ENCODE measurements at places on chromosomes 3 and 15.

GRCh38 chr3:126912027-126912422 is 70.9 kb upstream of the PLXNA1 start:
- DNase-seq = no peak

GRCh38 chr3:50327943-50328691 is at the start of gene TUSC2:
Gene TUSC2 (minus strand): TSS chr3:50328223. CDS start chr3:50328099, 124 bp downstream.
- DNase-seq = peak; percentile 96

DNA sequence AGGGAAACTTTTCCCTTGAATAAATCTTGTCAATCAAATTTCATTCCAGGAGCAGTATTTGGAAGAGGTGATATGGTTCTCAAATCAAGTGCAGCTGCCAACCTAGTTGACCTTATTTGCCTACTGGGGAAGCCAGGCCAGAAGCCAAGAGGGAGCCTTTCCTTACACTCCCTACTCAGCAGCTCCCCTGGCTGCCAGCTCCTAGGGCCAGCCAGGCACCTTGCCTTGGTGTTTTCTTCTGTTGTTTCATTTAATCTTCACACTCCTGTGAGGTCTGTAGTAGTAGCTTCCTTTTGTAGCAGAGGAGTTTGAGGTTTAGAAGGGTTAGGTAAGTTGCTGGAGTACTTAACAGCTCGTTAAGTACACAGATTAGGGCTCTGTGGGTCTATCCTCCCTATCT is 22.6 kb downstream of the MKRN2OS start:
- no peak for DNase-seq

DNA sequence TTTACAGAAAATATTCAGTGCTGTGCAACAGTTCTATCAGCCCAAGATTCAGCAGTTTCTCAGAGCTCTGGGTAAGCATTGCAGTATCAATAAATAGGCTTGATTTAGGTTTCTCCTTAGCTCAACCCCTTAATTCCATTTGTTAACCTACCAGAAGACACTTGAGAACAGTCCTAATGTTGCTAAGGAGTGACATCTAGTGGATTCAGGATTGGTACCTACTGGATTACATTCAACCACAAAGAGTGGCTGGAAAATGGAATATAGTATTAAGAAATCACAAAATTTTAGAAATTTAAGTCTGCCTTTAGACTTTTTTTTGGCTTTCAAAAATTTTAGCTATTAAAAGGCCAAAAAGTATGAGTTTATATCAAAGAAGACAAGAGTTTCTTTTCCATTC is 34.7 kb downstream of the POLG start:
- peak; percentile 27 for DNase-seq

GRCh38 chr3:190629088-190629487 is 115.2 kb downstream of the IL1RAP start:
- DNase-seq = no peak

DNA sequence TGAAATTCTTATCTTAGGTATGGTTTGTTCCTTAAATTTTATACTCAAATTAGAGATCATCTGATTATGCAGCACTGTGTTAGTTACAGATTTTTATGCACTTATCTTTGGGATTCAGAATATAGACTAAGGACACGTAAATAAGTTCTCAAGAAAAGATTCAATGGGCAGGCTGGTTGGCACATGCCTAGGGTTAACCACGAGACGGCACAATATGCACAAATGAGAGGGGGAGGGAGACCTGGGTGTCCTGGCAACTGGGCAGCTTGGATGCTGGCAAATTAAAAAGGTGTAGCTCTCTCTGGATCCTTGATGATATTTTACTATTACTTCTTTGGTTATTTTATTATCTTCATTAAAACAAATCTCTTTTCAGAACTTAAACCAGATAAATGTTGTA is 672 bp downstream of the AADAC start:
- DNase-seq = no peak

DNA sequence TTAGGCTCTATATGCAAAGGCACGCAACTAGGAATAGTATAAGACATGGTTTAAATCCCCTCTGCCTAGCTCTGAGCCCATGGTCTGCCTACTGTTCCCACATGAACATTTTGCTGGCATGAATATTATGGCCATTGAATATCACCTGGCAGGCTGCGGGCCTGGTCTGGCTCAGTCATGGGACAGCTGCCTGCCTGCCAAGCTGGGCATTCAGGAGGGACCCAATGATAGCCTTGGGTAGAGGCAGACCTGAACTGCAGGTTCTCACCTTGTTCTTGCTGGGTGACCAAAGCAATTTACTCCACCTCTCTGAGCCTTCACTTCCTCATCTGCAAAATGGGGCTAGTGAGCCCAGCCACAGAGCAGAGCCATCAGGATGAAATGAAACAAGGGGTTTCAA is 11.3 kb downstream of the RBP1 start:
- DNase-seq = no peak

- DNase-seq = no peak
Observed at GRCh38 chr3:176969066-176969465, 228.2 kb downstream of the TBL1XR1 start.

DNA sequence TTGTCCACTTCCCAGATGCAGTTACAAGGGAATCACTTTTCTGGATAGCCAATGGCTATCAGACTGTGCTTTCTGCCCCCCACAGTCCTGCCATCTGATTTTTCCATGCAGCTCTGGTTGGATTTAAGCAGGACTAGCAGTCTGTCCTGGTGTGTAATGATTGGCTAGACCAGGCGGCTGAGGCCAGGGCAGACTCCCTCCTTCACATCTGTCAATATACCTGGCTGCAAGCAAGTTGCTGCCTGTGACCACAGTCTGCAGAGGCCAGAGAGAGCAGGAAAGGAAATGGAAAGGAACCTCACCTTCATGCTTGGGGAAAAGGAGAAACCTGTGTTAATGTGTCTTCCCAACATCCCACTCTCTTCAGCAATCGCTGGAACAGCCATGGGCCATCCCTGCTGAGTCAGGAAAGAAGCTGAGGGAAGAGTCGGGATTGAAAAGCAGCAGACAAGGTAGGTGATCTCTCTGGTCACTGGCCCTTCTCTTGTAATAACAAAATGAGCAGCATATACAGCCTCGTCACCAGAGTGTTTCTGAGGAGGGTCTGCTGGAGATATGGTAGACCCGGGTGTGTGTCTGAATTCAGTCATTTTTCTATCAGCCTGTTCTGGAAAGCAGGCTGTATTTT is 126.7 kb upstream of the PHLDB2 start:
- no peak for DNase-seq

GRCh38 chr3:72789786-72790185 is 58.5 kb downstream of the SHQ1 start:
- DNase-seq = no peak

DNA sequence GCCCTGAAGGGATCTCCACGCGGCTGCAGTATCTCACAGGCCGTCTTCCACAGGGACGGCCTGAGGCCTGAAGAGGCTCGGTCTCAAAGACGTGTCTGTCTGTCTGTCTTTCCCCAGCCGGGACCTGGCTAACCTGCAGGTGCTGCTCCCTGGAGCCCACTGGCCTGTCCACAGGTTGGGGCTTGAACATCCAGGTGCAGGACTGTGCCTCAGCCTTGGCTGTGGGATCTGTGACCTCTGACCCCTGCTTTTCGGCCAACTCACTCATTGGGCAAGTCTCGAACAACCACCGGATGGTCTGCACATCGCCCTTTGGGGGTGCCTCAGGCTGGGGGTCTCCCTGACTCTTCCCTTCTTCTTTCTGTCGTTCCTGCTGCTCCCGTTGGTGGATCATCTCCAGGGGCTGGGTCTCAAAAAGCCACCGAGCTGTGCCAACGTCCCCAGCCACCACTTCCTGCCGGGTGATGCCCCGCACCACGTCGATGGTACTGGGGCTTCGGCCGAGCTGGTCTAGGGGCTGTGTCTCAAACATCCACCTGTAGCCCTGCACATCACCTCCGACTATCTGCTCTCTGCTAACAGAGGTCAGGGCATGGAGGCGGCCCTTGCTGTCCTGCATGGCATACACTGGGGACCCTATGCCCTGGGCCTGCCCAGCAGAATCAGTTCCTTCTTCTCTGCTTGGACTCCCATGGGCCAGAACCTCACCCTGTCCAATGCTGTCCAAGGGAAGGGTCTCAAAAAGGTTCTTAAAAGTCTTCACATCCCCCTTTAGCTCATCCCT is 4.8 kb downstream of the XIRP1 start:
- DNase-seq = no peak

DNA sequence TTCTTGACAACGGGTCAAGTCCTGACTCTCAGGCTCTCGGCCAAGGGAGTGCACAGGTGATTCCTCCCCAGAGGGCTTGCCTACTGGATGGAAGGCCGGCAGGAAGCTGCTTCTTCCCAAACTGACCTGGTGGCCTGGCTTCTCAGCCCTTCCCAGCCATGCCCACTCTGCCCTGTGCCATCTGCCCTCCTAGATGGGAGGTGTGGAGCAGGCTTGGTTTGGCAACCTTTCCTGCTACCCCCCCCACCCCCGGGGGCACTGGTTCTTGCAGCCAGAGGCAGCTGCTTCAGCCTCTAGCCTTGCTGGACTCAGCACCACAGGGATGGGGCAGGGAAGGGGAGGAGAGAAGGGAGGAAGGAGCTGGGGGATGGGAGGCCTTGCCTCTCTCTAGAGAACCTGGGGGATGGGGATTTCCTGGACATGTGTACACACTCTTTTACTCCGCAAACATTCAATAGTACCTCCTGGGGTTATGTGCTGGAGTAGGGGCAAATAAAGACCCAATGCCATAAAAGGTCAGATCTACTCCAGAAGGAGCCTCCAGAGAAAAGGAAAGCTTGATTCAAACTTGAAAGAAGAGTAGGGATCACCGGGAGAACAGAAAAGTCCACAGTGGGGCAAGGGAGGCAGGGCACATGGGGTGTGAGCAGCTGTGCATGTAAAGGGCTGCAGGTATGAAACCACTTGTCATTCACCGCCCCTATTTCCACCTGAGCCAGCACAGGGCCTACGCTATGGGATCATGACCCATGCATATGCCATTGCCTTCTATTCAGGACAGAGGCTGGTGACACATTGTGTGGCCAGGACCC is 4.2 kb upstream of the DAPK2 start:
- no peak for DNase-seq

DNA sequence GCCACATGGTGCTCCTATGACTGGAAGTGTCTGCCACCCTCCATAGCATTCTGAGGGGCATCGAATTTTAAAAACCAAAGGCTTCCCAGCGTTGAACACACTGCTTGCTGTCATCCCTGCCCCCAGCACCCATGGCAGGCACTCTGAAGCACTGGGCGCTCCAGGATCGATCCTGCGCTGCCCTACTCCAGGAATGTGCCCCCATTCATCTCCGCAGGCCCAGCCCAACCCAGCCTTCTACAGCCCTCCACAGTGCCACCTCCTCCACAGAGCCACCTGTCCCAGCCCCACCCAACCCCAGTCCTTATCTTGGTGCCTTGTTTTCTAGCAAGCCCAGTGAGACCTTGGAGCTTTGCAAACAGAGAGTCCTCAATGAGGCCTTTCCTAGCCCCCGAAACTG is 52.2 kb downstream of the WNT7A start:
- no peak for DNase-seq

GRCh38 chr3:53142986-53143385 is 12.8 kb upstream of the RFT1 start:
- DNase-seq = no peak

DNA sequence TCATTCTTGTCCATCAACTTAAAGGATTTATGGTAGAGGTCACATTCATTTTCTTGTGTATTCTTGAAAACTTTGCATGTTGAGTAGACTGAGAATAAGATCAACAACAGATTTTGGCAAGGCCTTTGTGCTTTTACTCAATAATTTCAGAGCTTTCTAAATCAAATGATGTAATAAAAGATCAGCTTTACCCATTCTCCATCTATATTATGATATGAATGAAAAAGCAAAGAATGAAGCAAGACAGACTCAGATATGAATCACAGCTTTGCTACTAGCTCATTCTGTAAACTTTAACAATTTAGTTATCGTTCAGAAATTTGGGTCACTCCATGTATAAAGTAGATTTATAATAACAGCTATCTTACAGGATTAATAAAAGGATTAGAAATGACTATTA is 275.8 kb upstream of the ARL6 start:
- no peak for DNase-seq

- DNase-seq = no peak
Observed at GRCh38 chr3:154548341-154548740, 118.4 kb upstream of the GPR149 start.

- DNase-seq = peak; percentile 84
Observed at GRCh38 chr3:177590826-177591225, 393.5 kb upstream of the TBL1XR1 start.

DNA sequence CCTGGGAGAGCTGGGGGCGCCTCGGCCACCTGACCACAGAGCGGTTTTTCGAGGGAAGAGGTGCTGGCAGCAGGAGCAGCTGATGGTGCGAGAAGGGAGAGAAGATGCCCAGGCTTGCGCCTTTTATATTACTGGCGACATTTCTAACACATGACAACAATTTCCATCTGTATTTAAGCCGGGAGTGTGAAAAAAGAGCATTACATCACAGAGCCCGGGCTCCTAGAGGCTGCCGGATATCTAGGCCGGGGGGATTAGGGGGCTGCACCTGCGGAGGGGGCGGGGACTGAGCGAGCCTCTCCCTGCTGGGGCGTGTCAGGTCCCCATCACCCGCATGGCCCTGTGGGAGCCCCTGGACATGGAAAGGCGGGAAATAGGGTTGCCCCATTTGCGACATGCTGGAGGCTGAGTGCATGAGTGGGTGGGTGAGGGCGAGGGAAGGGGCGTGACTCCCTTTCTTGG is 440.7 kb downstream of the MAGI1 start:
- DNase-seq = no peak

GRCh38 chr3:38657369-38657768 is 7.9 kb upstream of the SCN5A start:
- DNase-seq = no peak

- DNase-seq = no peak
Observed at GRCh38 chr3:53080612-53081205, 34.8 kb upstream of the SFMBT1 start.

DNA sequence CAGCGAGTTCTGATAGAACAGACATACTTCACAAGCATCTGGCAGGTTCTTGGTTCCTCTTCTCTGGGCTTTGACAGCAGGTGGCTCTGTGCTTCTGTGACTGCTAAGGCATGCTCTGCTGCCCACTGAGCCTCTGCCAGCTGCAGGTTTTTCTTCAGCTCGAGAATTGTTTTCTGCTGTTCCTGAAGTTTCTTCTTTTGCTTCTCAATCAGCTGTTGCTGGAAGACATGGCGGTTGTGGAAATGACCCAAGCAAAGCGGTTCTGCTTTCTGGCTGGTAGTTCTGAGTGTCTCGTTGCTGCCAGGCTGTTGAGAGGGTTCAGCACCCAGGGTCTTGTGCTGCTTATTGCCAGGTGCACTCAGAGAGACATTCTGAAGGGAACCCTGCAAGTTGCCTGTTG is 50.8 kb downstream of the CCDC191 start:
- no peak for DNase-seq

All from RPMI7951 (cell line).